ENCODE measurements at places on chromosomes 3 and 15.

DNA sequence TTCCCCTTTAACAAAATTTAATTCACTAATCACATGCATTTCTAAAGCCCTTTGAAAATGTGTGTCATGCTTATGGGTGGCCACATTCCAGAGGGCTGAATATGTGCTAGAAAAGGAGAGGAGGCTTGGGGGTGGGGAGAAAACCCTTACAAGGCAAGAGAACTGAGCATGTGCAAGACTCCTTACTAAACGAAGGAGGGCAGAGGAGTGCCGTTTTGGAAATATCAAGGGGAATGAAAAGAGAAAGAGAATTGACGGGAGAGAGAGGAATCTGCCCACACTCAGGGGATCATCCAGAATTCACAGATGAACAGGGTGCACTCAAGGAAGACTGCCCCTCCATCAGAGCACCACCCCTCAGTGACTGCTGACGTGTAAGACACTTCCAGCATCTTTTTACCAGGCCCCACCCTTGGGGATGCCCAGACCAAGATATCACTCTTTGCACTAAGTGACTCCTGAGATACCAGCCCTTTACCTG is 37.9 kb upstream of the TSC22D2 start:
- no peak for DNase-seq

DNA sequence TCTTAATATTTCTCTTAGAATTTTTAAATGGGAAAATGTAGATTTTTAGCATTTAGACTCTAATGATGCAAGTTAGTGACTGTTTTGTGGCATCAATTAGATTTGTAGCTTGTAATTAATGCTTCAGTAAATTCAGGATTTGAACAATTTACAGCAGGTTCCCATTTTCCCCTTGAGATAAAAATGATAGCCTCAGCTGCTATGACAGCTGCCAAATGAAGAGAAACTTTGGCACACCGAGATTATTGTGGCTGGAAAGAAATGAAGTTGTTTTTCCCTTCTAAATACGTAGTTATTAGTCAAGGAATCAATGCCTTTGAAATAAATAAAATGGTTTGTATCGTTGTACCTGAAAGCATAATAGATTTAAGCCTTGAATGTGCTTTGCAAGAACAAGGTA is 206.4 kb upstream of the P2RY1 start:
- no peak for DNase-seq

GRCh38 chr3:176296066-176296597 is 901.1 kb downstream of the TBL1XR1 start:
- DNase-seq = no peak

DNA sequence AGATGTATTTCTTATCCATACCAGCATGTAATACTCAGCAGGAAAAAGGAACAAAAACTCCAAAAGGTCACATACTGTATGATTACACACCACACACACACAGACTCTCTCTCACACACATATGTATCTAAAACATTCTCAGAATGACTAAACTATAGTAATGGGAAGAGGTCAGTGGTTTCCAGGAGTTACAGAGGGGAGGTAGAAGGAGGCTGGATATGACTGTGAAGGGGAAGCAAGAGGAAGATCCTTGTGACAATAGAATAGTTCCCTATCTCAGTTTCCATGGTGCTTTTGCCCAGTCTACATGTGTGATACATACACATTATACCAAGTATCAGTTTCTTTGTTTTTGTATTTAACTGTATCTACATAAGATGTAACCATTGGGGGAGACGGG is 190.1 kb downstream of the IL5RA start:
- DNase-seq = no peak

DNA sequence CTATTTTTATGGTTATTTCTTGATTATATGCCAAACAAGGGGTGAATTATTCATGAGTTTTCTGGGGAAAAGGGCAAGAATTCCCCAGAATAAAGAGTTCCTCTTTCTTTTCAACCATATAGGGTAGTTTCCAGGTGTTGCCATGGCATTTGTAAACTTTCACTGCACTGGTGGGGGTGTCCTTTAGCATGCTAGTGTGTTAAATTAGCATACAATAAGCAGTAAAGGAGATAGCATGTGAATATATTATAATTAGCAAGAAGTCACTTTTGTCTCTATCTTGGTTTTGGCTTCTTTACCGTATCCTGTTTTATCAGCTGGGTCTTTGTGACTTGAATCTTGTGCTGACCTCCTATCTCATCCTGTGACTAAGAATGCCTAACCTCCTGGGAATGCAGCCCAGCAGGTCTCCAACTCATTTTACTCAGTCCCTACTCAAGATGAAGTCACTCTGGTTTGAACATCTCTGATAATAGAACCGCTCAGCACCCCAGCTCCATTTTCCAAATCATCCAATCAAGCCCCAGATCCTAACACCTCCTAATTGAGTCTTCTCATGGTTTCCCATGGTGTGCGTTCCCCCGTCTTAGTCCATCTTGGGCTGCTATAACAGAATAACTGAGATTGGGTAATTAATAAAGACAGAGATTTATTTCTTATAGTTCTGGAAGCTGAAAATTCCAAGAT is 3.4 kb upstream of the SELENOT start:
- no peak for DNase-seq

Data from NCI-H1930 (cell line).